ENCODE measurements at places on chromosomes 2 and 18. TPM values are rescaled to one million over a fixed set of nuclear protein-coding genes. Genes with fewer than 3 reads are reported as not detected.

DNA sequence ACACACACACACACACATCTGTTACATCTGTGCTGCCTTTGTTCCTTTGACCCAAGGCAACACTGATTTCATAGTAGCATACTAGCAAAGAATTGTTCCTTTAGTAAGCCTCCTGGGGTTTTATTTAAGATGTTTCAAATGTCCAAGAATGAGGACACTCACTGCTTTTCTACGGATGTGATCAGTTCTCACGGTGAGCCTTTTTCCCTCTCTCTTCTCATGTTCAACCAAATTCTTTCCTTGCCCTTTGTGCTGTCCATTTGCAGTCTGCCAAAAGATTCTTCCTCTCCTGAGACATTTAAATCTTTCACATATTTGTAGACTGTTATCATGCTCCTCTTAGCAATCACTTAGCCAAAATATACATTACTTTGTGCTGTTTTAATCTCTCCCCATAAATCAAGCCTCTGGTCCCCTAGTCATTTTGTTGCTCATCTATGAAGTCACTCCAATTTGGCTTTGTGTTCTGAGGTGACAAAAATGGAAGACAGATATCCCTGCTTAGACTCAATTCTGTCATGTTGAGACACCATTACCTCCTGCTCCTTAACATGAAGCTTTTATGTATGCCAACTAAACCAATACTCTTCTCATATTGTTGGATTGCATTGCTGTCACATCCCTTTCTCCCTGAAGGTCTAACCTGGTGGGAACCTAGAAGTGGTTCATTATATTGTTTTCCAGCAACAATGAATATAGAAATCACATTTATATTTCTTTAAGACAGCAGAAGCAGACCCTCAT, 1605.3 kb upstream of the ACVR2A start:
- H3K4me3 ChIP-seq: no peak overlapping the region
- no peak overlapping the region for H3K27ac ChIP-seq
- no peak for DNase-seq
- H3K27me3 ChIP-seq: no peaks in the 10 kb centered on the region
- H3K4me1 ChIP-seq: no peaks in the 10 kb centered on the region

Gene CNTNAP5
- total RNA-seq: not detected

GRCh38 chr2:28360058-28360717, 32.5 kb upstream of the FOSL2 start:
- peak; percentile 48 for DNase-seq
- H3K27ac ChIP-seq: peak overlapping the region; percentile 80
- H3K4me3 ChIP-seq: no peak overlapping the region
- H3K27me3 ChIP-seq: no peaks in the 10 kb centered on the region
- no peaks in the 10 kb centered on the region for H3K36me3 ChIP-seq
- H3K4me1 ChIP-seq: peaks cover 34% of the 10 kb centered on the region

DNA sequence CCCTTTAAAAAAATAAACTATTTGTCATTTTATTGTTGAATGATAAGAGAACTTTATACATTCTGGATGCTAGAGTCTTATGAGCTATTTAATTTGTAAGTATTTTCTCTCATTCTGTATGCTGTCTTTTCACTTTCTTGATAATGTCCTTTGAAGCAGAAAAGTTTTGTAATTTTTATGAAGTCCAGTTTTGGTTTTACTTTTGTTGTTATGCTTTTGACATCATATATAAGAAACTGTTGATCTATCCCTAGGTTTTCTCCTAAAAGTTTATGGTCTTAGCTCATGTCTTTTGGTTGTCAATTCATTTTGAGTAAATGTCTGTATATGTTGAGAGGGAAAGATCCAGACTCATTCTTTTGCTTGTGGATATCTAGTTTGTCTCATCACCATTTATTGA, 52.5 kb downstream of the TMEM247 start:
- DNase-seq: no peak
- no peak overlapping the region for H3K4me3 ChIP-seq
- H3K27ac ChIP-seq: no peak overlapping the region
- no peaks in the 10 kb centered on the region for H3K4me1 ChIP-seq
- H3K27me3 ChIP-seq: no peaks in the 10 kb centered on the region
- H3K36me3 ChIP-seq: no peaks in the 10 kb centered on the region

DNA sequence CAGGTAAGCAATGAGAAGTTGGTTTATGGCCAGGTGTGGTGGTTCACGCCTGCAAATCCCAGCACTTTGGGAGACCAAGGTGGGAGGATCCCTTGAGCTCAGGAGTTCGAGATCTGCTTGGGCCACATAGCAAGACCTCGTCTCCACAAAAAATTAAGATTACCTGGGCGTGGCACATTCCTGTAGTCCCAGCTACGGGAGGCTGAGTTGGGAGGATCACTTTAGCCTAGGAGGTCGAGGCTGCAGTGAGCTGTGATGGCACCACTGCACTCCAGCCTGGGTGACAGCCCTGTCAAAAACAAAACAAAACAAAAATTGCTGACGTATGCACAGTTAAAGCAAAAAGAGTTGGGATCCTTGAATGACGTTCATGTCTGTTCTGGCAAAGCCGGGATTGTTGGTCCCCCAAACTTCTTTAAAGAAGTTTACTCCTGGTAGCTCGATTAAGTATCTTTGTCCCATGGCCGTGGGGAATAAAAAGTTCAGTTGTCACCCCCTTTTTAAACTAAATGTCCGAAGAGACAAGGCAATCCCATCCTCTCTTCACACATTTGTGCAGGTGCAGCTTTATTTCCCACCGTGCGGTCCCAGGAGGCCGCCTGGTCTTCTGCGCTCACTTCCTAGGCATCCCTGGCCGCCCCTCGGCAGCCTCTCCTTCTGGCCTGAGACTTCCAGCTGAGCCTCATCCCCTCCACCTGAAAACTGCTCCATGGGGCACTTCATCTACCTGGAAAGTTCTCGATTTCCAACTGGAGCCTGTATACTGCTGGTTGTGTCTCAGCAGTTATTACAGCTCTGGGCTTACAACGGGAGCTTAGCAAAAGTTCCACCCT, 762 bp upstream of the SPOPL start:
- no peaks in the 10 kb centered on the region for H3K27me3 ChIP-seq
- no peaks in the 10 kb centered on the region for H3K36me3 ChIP-seq
- peaks cover 41% of the 10 kb centered on the region for H3K4me1 ChIP-seq

Gene NCKAP1
- total RNA-seq: 129 TPM

Gene IGFBP5
- total RNA-seq: 237 TPM

Measured in upper lobe of left lung (tissue), 6 donors.